ENCODE measurements at places on chromosomes 16 and 17.

GRCh38 chr17:80071116-80071841, 30.1 kb upstream of the GAA start:
- DNase-seq = no peak

DNA sequence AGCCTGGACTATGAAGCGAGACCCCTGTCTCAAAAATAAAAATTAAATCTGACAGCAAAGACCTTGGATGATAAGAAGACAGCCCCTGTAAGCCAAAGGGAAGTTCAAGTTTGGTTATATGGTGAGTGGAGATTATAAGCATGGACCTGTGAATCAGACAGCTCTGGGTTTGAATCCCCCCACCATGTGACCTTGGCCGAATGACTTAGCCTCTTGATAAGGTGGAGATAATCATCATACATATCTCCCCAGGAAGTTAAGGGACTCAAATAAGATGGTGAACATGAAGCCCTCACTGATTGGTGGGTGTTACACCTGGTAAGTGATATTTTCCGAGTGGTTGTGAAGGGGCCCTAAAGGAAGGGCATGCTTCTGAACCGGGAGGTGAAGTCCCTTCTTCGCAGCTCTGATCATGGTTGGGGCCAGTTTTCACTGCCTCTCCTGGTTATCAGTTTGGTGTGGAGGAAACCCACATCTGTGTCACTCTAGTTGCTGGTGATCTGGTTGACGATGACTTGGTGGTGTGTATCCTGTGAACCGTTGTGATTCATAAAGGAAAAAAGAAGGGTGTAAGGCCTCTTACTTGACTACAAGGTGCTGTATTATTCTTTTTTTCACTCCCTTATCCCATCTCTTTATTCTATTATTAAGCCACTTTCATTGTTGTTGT, 61.7 kb upstream of the CLEC18A start:
- DNase-seq = no peak

GRCh38 chr16:83835586-83836566, 28.1 kb downstream of the HSBP1 start:
- DNase-seq = no peak

- peak; percentile 17 for DNase-seq
Observed at GRCh38 chr16:10668322-10669045, 26.2 kb downstream of the TEKT5 start.

- DNase-seq = no peak
Observed at GRCh38 chr17:17781591-17782496, 54.9 kb downstream of the SREBF1 start.

- no peak for DNase-seq
Observed at GRCh38 chr17:78977997-78978973, 1.4 kb downstream of the LGALS3BP start.

DNA sequence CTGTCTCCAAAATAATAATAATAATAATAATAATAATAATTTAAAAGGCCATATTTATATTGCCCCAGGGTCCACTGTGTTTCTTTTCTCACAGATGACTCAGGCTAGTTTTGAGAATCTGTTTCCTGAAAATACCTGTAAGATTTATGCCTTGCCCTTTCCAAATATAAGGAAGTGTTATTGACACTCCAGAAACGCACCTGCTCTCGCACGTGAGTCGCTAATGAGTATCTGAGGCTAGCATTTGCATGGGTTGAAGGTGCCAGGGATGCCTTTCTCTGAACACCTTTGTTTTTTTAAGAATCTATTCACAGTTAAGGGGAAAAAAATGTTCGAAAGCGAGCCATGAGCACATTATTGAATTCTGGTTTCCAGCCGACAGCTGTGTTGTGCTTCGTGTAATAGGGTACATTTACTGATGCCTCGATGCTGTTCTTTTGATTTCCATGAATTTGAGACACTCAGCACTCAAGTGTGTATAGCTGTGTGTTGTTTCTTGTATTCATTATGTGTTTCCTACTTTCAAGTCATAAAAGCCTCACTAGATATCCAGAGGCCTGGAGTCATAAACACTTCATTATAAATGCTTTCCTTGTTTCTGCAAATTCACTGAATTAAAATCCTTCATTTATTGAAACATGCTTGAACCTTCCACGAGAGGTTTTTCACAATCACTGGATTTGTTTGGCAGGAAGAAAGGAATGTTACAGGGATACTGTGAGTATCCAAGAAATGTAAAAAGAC, 45.0 kb upstream of the NOL11 start:
- DNase-seq = no peak

- DNase-seq = no peak
Observed at GRCh38 chr17:54971147-54971546, 2.6 kb downstream of the STXBP4 start.

DNA sequence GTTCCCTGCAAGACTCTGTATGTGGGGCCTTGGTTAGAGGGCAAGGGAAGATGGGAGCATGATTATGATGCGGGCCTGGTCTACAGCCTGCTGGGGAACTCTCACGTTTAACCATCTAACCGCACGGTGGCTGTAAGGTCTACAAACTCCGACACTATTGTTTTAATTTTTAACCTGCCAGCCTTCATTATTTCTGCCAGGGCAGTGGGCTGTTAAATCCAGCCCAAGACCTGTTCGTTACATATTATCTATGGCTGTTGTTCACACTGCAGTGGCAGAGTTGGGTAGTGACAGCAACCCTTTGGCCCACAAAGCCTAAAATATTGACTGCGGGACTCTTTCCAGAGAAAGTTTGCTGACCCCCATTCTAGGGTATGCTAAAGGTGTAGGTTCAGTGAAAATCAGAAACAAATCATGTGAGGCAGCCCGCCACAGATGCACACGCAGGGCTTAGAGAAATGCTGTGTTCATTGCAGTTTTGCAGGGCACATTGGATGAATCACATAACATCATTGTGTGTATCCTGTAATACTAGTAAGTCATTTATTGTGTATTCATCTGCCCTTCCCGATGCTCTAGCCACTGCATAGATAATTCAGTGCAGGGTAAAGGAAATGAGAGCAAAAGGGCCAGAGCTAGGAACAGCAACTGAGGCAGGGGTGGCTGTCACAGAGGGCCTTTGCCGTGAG, 14.3 kb downstream of the SNX29 start:
- no peak for DNase-seq

GRCh38 chr17:73334771-73335513, 23.1 kb upstream of the CDC42EP4 start:
- DNase-seq = no peak

- peak; percentile 88 for DNase-seq
Observed at GRCh38 chr17:77282524-77283515, 142.1 kb downstream of the SEC14L1 start.

GRCh38 chr17:68603027-68603426, 1.9 kb upstream of the FAM20A start:
- peak; percentile 95 for DNase-seq

GRCh38 chr16:28537964-28538732, 626 bp downstream of the NUPR1 start:
- no peak for DNase-seq

GRCh38 chr17:35002876-35003551, 22.7 kb downstream of the LIG3 start:
- no peak for DNase-seq

DNA sequence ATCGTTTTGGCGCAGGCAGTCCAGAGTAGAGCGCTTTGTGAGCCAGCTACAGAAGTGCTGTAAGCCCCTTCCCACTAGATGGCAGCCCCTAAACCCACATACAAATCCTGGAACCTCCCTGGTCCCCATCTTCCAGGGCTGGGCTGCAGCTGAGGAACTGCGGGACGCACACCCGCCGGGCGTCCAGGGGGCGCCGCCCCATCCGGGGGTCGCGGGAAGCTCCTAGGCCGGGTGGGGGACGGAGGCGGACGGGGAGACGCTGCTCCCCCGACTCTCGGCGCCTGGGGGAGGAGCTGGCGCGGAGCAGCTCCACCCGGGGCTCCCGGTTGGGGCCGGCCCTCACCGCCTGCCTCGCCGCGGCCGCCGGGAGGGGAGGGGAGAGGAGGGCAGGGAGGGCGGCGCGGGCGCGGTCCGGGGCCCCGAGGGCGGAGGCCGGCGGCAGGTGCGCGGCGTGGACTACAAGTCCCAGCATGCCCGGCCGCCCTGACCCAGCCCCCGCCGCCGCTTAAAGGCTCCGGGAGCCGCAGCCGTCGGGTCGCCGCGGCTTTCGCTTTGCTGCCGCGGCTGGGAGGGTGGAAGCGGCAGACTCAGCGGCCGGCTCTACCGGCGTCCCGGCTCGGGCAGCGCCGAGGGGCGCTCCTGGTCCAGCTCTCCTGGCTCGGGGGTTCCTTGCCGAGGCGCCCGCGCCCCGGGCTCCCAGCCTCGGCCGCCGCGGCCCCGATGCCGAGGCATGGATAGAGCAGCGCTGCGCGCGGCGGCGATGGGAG, at the start of gene KSR1:
TSS of gene KSR1 (plus strand) at position 535 of the 767 bp plus-strand sequence. CDS start at position 731, 196 bp downstream.
- peak; percentile 62 for DNase-seq

GRCh38 chr17:34571428-34572130, 7.8 kb upstream of the TMEM132E start:
- DNase-seq = no peak

DNA sequence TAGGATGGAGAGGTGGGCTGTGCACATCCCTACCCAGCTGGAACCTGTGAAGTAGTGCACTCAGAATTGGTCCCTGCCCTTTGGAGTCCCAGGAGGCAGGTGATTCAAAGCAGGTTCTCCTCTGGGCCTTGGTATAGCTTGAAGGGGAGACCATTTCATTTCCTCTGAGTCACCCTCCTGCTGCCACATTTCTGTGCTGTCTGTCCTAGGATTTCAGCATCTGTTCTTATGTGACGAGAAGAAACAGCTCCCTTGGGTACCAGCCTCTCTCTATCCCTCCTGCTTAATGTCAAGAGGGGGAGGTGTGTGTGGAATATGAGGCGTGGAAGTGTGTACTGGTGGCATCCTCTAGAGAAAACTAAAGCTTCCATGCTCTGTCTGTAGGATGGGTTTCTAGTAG, 5.0 kb upstream of the NFE2L1 start:
- no peak for DNase-seq

DNA sequence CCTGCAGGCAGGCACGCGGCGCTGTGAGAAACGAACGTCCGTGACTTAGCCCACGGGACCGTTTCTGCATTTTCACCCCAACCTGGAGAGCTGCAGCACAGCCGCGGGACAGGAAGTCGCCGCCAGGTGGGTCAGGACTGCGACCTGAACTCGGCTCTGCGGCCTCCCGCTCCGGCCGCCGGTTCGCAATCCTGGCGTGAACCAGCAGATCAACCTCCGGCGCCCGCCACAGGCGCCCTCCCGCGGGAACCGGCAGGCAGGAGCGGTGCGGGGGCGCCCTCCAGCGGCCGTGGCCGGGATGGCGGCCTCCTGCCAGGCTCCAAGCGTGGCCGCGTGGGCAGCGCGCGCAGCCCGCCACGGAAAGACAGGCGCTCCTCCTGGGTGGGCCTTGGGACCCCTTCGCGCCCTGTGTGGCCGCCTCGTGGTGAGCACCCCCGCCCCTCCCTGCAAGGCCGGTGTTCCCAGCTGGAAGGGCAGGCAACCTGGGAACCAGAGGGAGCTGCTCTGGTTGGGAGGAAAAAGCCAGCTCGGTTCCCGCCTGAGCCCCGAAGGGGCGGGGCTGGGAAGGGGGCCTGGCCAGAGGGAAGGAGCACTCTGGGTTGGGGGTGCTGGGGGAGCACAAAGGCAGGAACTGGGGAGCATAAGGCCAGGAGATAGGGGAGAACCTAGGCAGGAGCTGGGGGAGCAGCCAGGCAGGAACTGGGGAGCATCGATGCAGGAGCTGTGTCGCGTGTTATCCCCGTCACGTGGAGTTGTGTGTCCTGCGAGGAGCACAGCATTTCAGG, 28.2 kb downstream of the ACTG1 start:
- peak; percentile 57 for DNase-seq

DNA sequence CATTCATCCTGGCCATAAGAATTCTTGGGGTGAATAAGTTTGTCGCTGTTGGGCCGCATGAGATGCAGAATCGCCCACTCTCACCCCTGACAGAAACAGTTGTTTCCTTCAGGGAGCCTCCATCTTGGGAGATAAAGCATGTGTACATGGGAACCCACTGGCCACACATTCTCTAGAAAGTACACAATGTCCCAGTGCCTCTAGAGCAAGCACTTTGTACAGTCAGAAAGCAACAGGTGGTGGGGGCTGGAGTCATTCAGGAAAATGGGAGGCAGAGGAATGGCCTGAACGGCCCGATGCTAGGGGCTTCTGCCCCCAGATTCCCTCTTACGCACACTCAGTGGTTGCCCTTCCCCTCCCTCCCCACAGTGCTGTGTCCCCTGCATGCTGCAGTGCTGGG, 16.1 kb downstream of the ACE start:
- no peak for DNase-seq

GRCh38 chr17:43027091-43028032, 2.3 kb downstream of the RND2 start:
- DNase-seq = no peak

DNA sequence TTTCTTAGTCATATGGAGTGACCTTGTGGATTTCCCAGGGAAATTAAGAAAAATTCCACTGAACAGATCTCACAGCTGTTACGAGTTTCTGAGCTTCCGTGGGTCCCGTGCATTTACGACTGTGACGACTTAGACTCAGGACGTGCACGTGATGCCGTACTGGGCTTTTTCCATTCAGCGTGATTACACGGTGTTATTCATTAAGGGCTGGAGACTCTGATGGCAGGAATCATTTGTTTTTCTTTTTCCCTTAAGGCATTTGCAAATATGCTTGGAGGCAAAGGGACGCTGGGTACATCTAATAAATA, 57.2 kb downstream of the TBC1D16 start:
- DNase-seq = no peak

GRCh38 chr16:24353622-24354021, 97.5 kb downstream of the CACNG3 start:
- no peak for DNase-seq

DNA sequence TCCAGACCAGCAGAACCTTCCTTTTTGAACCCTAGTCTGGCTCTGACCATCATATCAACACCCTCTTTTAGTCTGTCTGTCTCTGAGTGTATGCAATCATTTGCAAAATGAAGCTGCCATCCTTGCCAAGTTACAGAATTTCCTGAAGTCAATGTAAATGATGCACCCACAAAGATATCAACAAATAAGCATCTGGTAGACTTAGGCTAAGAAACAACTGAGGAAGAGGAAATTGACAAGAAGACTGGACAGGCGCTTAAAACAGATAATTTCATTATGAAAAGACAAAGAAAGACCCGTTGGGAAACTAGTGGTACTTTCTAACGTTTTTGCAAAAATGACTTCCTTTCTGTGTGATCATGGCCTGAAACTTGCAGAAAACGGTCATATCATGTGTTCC, 24.7 kb upstream of the CIITA start:
- DNase-seq = peak; percentile 78

GRCh38 chr17:43534909-43535308, 11.2 kb downstream of the ETV4 start:
- no peak for DNase-seq

GRCh38 chr17:6456914-6457687, 12.8 kb downstream of the PIMREG start:
- DNase-seq = peak; percentile 61

DNA sequence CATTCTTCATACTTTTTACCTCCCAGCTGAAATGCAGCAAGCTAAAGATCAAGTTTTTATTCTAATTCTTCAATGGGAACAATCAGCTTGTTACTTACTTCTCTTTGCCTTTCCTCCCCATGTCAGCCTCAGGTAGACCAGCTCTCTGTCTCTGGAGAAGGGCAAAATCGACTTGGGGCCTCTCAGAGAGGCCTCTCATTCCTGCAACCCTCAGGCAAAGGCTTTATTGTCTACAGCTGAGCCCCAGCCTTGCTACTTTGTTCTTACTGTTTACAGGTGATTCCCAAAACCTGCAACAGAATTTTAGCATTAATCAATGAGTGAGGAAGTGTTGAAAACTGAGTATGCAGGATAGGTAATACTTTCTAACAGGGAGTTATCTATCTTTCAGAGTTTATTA, 148.6 kb downstream of the KIF2B start:
- no peak for DNase-seq

GRCh38 chr17:1865252-1866037, 35.6 kb downstream of the RPA1 start:
- DNase-seq = peak; percentile 90
